ENCODE measurements at places on chromosomes 11 and 22.

GRCh38 chr22:49811020-49811791, 16.5 kb downstream of the BRD1 start:
- no peak for DNase-seq

DNA sequence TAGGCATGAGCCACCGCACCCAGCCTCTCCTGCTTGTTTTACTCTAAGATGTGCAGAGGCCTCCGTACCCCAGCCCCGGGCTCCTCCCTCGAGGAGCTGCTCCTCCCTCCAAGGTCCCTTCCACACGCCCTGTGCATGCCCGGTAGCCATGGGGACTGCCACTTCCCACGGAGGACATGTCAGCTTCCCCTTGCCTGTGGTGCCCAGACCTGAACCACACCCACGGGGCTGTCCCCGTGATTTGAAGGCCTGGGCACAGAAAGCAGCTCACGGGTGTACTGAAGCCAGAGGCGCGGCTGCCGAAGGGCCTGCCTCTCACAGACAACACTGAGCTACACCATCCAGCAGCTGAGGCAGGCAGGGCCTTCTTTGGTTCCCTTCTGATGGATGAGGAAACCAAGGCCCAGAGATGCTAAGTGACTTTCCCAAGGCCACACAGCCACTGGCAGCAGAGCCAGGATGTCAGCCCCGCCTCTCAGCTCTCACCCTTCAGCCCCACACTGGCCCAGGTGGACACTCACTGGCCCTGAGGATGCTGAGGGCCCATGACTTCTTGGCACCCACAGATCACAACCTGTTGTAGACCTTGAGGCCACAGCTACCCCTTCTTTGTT, 7.3 kb downstream of the INS start:
- DNase-seq, result no peak

DNA sequence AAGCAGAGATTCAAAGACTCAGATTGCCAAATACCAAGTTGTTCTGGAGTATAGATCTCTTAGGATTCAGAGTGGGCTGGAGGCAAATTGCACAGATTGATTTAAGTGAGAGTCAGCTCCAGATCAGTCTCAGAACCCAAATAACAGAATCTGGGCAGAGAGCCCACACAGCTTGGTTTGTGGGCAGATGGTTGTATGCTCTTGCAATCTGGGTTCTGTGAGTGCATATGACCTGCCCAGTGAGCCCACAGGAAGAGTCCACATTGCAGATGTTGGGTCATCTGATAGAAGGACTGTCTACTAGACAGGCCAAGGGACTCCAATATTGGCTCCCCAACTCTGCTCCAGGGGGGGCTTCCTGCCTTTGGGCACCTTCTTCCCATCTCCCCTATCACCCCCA, 65.9 kb downstream of the ADAMTS15 start:
- DNase-seq, result no peak

GRCh38 chr11:114301927-114302326, 5.7 kb downstream of the NNMT start:
- DNase-seq, result no peak

DNA sequence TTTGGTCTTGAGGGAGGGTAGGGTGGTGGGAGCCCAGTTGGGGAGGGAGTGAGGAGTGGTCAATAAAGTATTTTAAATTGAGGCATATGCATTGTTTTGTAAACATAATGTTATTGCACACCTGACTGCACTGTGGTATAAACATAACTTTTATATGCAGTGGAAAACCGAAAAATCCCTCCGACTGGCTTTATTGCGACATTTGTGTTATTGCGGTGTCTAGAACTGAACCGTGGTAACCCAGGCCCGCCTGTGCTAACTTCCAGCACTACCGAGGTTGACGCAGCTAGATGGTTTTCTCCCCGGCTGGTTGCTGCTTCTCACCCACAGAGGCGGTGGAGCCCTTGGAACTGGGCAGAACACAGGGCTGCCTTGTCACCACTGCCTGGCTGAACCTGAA, 7.6 kb upstream of the RNH1 start:
- DNase-seq, result no peak

GRCh38 chr22:46295277-46295971, 1.2 kb upstream of the GTSE1 start:
- no peak for DNase-seq

- DNase-seq, result no peak
These were observed 35.7 kb upstream of the ARFGAP3 start for GRCh38 chr22:42892571-42893316.

- no peak for DNase-seq
These were observed 10.0 kb downstream of the SHANK2 start for GRCh38 chr11:71242391-71242790.
